Femur (tissue), 1 donor: ENCODE measurements at places on chromosomes 12 and 14.

DNA sequence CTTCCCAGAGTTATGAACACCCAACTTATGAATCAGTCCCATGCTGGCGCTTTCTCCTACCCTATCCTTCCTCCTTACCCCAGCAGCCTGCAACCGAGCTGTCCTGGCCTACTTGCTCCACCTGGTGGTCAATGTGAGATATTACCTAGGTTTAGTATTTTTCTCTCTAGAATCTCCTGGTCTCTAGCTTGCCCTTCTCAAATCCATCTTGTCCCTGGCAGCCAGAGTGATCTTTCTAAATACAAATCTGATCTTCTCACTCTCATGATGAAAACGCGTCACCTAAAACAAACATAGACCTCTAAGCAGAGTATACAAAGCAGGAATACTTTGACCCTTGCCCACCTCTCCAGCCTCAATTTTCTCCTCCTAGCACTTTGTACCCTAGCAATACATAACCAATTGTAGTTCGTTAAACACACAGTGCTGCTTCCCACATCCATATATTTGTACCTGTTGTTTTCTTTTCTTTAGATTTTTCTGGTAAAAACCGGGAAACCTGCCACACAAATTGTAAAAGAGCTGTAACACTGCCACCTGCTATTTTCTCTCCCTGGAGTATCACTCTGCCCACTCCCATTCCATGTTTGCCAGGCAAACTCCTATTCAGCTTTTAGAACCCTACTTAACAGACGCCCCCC is 20.0 kb upstream of the TCP11L2 start:
- DNase-seq: peak; percentile 40

DNA sequence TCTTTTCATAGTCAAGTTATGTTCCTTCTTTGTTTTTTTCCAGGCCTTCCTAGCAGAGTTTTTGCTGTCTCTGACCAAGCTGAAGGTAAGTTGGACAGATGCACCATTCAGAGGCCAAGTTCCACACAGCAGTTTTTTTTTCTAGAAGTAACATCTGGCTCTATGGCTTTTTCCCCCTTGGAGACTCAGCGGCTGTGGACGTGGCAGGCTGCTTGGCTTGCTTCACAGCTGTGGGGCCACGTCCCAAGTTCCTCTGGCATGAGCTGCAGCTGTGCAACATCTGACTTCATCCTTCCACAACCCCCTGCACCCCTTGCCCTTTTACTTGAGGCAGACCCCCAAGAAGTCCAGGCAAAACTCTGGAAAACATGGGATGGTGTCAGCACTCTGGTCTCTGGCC is 24.2 kb upstream of the RHOJ start:
- DNase-seq: peak; percentile 57

- no peak for DNase-seq
These were observed 211.0 kb downstream of the RBM19 start for GRCh38 chr12:113755098-113755497.

DNA sequence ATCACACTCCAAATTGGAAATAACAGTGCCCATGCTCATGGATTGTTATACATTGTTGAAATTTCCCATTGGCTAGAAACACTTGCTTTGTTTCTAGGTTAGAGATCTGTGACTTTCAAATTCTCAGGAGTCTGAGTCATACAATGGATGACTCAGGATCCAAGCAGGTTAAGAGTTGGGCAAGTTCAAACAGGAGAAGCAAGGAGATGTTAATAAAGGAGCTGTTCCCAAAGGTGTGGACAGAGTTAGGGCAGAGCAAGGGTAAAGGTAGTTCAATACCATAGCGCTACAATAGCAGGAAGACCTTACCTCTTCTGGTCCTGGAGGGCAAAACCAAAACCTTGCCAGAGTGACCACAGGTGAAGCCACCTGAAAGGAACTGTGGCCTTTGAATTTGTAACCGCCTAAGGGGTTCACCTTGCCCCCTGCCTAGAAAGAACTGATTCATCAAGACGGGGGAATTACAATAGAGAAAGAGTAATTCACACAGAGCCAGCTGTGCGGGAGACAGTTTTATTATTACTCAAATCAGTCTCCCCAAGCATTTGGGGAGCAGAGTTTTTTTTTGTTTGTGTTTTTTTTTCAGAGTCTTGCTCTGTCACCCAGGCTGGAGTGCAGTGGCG is 4.2 kb upstream of the AMN1 start:
- DNase-seq: no peak

DNA sequence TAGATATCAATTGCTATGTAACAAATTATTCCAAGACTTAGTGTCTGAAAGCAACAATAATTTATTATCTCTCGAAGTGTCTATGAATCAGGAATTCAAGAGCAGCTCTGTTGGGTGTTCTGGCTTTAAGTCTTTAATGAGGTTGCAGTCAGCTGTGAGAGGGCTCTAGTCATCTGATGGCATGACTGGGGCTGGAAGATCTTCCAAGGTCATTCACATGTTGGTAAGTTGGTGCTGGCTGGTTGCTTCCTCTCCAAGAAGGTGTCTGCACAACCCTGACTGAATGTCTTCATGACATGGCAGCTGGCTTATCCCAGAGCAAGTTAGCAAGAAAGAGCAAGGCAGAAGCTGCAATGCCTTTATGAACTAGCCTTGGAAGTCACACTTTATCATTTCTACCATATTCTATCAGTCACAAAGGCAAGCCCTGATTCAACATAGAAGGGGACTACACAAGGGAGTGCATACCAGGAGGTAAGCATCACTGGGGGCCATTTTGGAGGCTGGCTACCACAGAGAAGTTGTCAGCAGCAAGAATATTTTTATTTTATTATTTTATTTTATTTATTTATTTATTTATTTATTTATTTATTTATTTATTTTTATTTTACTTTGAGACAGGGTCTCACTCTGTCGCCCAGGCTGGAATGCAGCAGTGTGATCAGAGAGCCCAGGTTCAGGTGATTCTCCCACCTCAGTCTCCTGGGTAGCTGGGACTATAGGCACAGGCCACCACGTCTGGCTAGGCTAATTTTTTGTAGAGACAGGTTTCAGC is 7.6 kb upstream of the SLC38A2 start:
- no peak for DNase-seq

DNA sequence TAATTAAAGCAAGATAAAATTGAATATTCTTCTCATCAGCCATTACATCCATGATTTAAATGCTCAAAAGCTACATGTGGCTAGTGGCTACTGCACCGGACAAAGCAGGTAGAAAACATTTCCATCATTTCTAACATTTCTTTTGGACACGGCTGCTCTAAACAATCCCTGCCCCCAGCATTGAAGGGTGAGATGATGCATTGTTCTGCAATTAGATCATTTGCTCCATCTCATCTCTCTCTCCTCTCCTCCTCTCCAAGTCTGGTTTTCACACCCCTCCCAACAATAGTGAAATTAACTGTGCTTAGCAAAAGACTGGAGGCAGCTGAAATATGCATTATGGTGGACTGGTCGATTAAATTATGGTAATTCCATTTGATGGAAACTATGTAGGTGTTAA is 288.5 kb downstream of the KSR2 start:
- DNase-seq: no peak

GRCh38 chr14:59918824-59919569 is 947 bp upstream of the LRRC9 start:
- peak; percentile 46 for DNase-seq

DNA sequence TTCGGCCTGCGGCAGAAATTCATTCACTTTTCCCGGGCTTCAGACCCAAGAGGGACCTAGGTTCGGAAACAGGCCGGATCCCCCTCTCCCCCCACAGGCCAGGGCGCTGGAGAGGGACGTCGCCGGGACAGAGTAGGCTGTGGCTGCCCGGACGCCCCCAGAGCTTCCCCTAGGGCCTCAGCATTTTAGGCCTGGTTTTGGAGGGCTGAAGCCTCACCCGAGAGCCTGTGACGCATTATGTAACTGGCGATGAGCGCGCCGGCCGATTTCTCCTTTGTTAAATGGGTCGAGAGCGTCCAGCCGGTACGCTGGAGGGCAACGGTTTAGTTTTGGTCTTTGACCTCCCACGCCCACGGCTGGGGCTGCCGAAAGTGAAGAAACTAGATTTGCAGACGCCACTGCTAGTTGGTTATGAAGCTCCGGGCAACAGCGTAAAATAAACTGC is 657 bp downstream of the PEBP1 start:
- DNase-seq: peak; percentile 47

DNA sequence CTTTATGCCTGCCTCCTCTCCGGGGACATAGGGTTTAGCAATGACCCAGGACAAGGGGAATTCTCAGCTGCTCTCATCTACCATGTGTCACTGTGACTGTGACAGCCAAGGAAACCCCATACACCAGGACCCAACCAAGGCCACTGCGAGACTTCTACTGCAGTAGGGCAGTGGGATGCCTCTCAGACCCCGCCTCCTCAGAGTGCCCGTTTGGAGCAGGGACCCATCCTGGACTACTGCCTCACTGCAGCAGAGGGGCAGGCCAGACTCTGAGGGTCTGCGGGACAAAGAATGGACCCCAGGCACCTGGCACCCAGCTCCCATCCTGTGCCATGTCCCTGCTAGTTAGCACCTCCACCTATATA is 71.3 kb upstream of the DDX11 start:
- no peak for DNase-seq

DNA sequence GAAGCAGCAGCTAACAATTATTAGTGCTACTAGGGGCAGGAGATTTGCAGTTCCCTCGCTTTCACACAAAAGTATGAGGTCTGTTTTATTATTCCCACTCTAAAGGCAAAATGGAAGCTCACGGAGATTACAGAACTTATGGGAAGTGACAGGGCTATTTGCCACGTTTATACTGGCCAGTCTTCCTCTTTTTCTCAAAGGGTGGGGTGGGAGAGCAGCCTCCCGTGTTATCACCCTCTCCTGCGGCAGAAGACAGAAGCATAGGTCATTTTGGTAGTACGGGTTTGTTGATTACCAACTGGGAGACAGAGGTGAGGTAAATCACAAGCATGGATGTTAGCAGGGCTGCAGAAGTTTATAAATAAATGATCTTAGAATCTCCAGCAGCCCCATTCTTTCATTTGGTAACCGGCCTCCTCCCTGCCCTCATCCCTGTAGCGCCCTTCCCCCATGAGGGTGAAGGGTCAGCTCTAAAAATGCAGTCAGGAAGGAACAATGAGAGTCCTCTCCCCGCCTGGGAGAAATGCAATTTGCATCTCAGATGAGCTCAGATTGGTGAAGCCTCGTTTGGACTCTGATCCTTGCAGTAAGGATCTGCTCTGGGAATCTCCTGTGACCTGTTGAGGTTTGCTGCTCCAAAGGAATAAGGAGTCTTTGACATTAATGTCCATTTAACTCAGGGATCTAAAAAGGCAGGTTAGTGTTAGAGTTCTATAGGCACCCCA is 44.7 kb upstream of the SINHCAF start:
- no peak for DNase-seq

DNA sequence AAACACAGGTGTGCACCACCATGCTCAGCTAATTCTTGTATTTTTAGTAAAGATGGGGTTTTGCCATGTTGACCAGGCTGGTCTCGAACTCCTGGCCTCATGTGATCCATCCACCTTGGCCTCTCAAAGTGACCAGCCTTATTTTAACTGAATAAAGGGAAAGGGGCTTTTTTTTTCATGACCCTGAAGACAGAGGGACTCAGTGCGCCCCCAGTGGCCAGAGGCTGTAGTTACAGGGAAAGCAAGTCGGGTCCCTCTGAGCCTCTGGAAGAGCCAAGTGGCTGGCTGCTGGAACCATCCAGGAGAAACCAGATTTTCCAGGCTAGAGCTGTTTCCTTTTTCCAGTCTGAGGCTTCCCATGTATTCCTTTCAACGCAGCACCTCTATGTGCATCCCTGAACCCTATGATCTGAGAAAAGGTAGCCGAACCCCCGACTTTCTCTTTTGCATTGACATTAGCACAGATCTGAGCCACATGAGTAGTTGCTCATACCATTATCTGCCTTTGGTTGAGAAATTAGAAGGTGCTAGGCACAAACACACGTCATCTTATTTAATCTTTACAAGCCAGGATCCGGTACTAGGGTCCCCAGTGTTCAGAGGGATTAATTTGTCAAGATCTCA is 342.7 kb downstream of the CACNA1C start:
- peak; percentile 65 for DNase-seq
